Esophagus muscularis mucosa (tissue), 4 donors: ENCODE measurements at places on chromosomes 2 and 18. TPM values are rescaled to one million over a fixed set of nuclear protein-coding genes. Genes with fewer than 3 reads are reported as not detected.

DNA sequence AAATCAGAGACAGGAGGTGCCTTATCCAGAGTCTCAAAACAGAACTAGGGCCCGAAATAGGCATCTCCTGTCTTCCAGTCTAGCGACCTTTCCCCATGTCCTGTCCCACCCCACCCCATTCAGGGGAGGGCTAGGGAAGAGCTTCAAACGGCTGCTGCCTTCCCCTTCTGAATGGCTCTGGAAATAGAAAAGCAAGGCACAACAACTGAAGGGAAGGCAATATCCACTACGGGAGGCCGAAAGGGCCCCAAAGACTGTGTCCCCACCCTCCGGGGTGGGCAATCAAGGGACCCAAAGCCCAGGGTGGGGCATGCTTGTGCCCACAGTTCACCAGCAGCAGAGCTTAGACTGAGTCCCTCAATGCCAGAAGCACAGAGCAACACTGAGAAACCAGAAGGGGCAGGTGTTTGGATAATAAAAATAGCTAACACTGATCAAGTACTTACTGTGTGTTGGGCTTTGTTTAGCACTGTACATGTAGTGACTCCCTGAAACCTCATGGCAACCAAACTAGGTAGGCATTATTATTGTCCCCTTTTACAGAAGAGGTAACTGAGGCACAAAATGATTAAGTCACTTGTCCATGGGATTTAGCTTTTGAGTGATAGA is 38.5 kb downstream of the CYRIA start:
- DNase-seq = no peak
- no peaks in the 10 kb centered on the region for H3K27me3 ChIP-seq
- no peak overlapping the region for H3K4me3 ChIP-seq
- H3K4me1 ChIP-seq = peaks cover 33% of the 10 kb centered on the region

DNA sequence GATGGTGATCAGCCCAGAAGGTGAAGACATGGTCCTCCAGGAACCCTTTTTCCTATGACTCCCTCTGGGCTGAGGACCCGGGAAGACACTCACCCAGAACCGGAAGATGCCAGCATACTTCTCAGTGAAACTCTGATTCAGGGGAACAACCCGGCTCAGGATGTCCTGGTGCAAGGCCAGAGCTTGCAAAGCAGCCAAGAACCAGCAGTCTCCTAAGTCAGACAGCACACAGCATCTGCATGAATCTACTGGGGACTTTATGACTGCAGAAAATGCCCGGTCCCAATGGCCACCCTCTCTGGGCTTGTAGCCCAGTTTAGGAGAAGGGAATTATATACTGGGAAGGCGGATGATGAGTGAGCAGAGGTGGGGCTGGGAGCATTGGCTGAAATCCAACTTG is 15.3 kb downstream of the CAPN14 start:
- no peak for DNase-seq
- peaks cover 3% of the 10 kb centered on the region for H3K4me1 ChIP-seq
- H3K36me3 ChIP-seq = no peaks in the 10 kb centered on the region
- H3K27me3 ChIP-seq = no peaks in the 10 kb centered on the region
- H3K4me3 ChIP-seq = no peak overlapping the region

DNA sequence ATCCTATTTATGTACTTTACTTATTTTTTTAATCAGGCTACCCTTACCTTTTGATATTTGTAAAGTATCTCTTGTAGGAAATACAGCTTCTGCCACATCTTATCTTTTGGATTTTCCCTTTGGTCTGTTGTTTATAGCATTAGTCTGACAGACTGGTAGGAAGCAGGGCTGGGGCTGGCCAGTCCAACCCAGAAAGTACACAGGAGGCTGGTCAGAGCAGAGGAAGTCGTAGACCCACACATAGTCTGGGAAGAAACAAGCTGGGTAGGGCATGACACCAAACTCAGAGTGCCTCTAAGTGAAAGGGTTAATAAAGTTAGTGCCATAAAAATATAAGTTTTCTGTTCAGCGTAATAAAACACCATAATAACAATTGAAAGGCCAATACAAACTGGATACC is 51.7 kb downstream of the BOLA3 start:
- H3K36me3 ChIP-seq = peaks cover 68% of the 10 kb centered on the region
- no peak overlapping the region for H3K4me3 ChIP-seq
- no peaks in the 10 kb centered on the region for H3K27me3 ChIP-seq
- no peaks in the 10 kb centered on the region for H3K4me1 ChIP-seq

GRCh38 chr2:238458651-238459050 is 31.9 kb downstream of the ASB1 start:
- no peak for DNase-seq
- peaks cover 22% of the 10 kb centered on the region for H3K4me1 ChIP-seq
- H3K4me3 ChIP-seq = no peak overlapping the region
- peak overlapping the region; percentile 20 for H3K27ac ChIP-seq
- H3K36me3 ChIP-seq = no peaks in the 10 kb centered on the region

GRCh38 chr2:167732326-167732725 is 515.1 kb downstream of the STK39 start:
- no peak overlapping the region for H3K4me3 ChIP-seq
- no peaks in the 10 kb centered on the region for H3K36me3 ChIP-seq
- no peak for DNase-seq
- no peaks in the 10 kb centered on the region for H3K27me3 ChIP-seq
- no peaks in the 10 kb centered on the region for H3K4me1 ChIP-seq

GRCh38 chr2:21118302-21118920 is 5.4 kb upstream of the TDRD15 start:
- no peak overlapping the region for H3K4me3 ChIP-seq
- DNase-seq = no peak
- H3K4me1 ChIP-seq = no peaks in the 10 kb centered on the region
- no peak overlapping the region for H3K27ac ChIP-seq

- no peaks in the 10 kb centered on the region for H3K27me3 ChIP-seq
- H3K27ac ChIP-seq = no peak overlapping the region
- DNase-seq = no peak
- no peaks in the 10 kb centered on the region for H3K36me3 ChIP-seq
- H3K4me1 ChIP-seq = no peaks in the 10 kb centered on the region
Measured at GRCh38 chr2:65957886-65958285, 477.0 kb upstream of the MEIS1 start.

GRCh38 chr2:239034561-239035341 is 186.9 kb downstream of the TWIST2 start:
- no peaks in the 10 kb centered on the region for H3K27me3 ChIP-seq
- H3K36me3 ChIP-seq = no peaks in the 10 kb centered on the region
- H3K4me3 ChIP-seq = no peak overlapping the region
- DNase-seq = no peak

DNA sequence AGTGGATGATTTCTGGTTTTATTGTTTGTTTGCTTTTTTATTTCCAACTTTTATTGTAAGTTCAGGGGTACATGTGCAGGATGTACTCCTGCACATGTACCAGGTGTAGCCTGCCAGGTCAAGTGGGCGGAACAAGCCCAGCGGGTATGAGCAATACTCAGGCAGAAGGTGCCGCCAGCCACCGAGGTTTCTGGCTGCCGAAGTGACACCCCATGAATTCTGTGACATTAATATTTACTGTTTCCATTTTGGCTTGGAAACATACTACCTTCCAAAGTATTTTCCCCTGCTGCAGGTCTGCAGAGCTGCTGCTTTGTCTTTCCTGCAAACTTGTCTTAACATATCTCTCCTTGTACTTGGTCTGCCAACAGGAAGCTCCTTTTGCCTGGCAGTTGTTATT is 78.5 kb downstream of the PTPN4 start:
- H3K4me3 ChIP-seq = no peak overlapping the region
- peaks cover 6% of the 10 kb centered on the region for H3K4me1 ChIP-seq
- no peak for DNase-seq
- H3K27me3 ChIP-seq = no peaks in the 10 kb centered on the region
- no peak overlapping the region for H3K27ac ChIP-seq

CAMKMT gene
- 5.8 TPM for total RNA-seq

ATP8B1 gene
- 21.9 TPM for total RNA-seq

EPB41L3 gene
- 39.6 TPM for total RNA-seq

TUBA4B gene
- total RNA-seq = not detected

TACR1 gene
- total RNA-seq = 6.5 TPM

CAPN13 gene
- not detected for total RNA-seq
